ENCODE measurements at places on chromosomes 5 and 9. TPM values are rescaled to one million over a fixed set of nuclear protein-coding genes. Genes with fewer than 3 reads are reported as not detected.

The ORM2 gene
- total RNA-seq = 0.38 TPM

The MAN2A1 gene
- total RNA-seq = 66.4 TPM

The CTSL gene
- 117 TPM for total RNA-seq

The AJM1 gene
- total RNA-seq = 0.42 TPM

The OR1J2 gene
- not detected for total RNA-seq

The AIF1L gene
- 2.5 TPM for total RNA-seq

The SLC6A3 gene
- total RNA-seq = 0.33 TPM

DNA sequence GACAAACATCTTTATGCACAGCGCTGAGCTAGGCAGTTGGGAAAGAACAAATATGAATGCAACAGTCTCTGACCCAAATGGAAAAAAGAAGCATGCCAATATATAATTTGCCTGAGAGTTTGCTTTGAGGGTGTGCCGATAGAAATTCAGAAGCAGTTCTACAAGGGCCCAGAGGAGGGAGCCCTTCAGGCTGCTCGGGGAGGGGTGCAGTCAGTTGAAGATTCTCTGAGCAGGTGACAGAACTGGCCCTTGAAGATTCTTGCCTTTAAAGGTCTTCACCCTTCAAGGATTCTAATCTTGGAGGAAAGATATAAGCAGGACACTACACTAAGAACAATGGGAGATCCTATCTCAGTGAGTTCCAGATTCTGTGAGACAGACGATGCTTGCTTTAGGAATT lies 3.7 kb upstream of the PAPPA start:
- H3K27ac ChIP-seq = no peak overlapping the region
- no peak for DNase-seq
- no peaks in the 10 kb centered on the region for H3K36me3 ChIP-seq
- no peak overlapping the region for H3K4me3 ChIP-seq

DNA sequence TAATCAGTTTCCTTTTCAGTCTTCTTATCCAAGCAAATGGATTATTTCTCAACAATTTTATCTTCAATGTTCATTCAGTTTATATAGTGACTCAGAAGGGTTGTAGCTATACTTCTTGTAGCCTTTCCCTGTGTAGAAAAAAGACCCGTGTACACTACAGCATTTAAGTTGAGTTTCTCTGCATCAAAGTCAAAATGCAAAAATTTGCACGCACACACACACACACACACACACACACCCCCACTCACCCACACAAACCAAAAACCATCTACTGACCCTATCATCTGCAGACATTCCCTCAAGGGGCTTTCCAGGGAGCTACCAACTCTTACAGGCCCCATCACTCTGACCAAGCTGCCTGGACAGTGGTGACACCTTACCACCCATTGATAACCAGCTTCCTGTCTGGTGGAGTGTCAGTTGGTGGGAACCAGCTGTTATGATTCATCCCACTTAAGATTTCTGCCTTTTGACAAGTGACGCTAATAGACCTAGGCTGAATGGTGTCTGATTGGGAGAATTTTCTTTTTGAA lies 12.2 kb upstream of the ELL2 start:
- H3K27ac ChIP-seq = no peak overlapping the region
- no peaks in the 10 kb centered on the region for H3K27me3 ChIP-seq
- no peak for DNase-seq
- H3K4me3 ChIP-seq = no peak overlapping the region
- H3K36me3 ChIP-seq = no peaks in the 10 kb centered on the region
- H3K4me1 ChIP-seq = no peaks in the 10 kb centered on the region

- H3K27ac ChIP-seq = no peak overlapping the region
- no peak for DNase-seq
- peaks cover 14% of the 10 kb centered on the region for H3K4me1 ChIP-seq
These were observed 60.1 kb downstream of the SIL1 start for GRCh38 chr5:139138109-139138508.

- no peaks in the 10 kb centered on the region for H3K36me3 ChIP-seq
- no peaks in the 10 kb centered on the region for H3K27me3 ChIP-seq
- H3K27ac ChIP-seq = no peak overlapping the region
- no peak overlapping the region for H3K4me3 ChIP-seq
These were observed 30.0 kb downstream of the RNF130 start for GRCh38 chr5:180041301-180042274.

- no peaks in the 10 kb centered on the region for H3K4me1 ChIP-seq
- DNase-seq = peak; percentile 16
- no peak overlapping the region for H3K4me3 ChIP-seq
- H3K36me3 ChIP-seq = no peaks in the 10 kb centered on the region
- no peak overlapping the region for H3K27ac ChIP-seq
These were observed 318.2 kb downstream of the SLCO4C1 start for GRCh38 chr5:101977729-101978345.

DNA sequence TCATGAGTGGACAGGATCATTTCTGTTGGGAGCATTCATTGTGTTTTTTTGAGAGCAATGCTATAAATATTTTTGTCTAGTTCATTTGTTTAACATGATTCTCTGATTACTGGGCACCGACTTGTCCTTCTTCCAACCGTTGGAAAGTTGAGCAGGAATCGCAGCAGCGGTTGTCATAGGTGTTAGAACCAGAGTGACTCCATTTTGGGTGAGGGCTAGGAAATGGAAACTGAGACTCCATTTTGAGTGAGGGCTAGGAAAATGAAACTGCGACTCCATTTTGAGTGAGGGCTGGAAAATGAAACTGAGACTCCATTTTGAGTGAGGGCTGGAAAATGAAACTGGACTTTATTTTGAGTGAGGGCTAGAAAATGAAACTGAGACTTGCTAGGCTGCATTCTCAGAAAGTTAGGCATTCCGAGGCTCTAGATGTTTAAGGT lies 100.6 kb downstream of the ICE1 start:
- no peak overlapping the region for H3K27ac ChIP-seq
- DNase-seq = peak; percentile 36
- H3K27me3 ChIP-seq = no peaks in the 10 kb centered on the region
- no peaks in the 10 kb centered on the region for H3K4me1 ChIP-seq

DNA sequence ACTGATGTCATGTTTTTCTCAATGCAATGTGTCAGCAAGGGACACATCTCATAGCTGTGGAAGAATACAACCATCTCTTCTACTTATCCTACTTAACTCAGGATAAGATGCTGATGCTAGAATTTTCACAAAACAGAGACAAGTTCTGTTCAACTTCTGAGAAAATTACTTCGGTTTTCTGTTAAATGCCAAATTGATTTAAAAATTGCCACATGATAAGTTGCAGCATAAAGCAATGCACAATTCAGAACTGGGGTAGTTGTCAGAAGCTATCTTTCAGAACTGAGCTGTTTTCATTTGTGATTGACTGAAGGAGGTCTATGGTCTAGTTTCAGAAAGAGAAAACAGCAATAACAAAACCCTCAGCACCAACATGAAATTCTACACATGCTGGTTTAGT lies 954.8 kb upstream of the C9orf72 start:
- no peak for DNase-seq
- H3K4me1 ChIP-seq = no peaks in the 10 kb centered on the region
- H3K4me3 ChIP-seq = no peak overlapping the region
- H3K27ac ChIP-seq = no peak overlapping the region
- H3K27me3 ChIP-seq = no peaks in the 10 kb centered on the region

- H3K36me3 ChIP-seq = no peaks in the 10 kb centered on the region
- H3K27me3 ChIP-seq = no peaks in the 10 kb centered on the region
- no peak overlapping the region for H3K4me3 ChIP-seq
- H3K4me1 ChIP-seq = no peaks in the 10 kb centered on the region
- H3K27ac ChIP-seq = no peak overlapping the region
- no peak for DNase-seq
These were observed 72.3 kb upstream of the TNPO1 start for GRCh38 chr5:72744136-72744535.

DNA sequence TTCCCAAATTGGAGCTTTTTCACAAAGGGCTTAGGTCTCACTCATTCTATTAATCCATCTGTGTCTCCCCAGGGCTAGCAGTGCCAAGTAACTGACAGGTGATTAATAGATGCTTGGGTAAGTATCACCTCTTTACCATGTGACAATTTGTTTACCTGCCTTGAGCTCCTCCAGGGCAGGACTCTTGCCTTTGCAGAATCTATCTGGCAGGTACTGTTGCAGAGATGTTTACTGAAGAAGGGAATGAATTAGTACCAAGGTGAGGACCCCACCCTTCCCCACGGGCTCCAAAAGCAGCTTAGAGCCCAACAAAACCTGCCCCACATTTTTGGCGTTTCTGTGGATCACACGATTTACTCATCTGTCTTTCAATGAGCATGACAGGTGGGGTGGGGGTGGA lies 698 bp upstream of the TGFBI start:
- no peak overlapping the region for H3K4me3 ChIP-seq
- H3K27ac ChIP-seq = no peak overlapping the region
- H3K4me1 ChIP-seq = no peaks in the 10 kb centered on the region
- H3K27me3 ChIP-seq = peaks cover 14% of the 10 kb centered on the region
- no peak for DNase-seq

GRCh38 chr9:20040991-20041696 lies 252.3 kb upstream of the SLC24A2 start:
- no peaks in the 10 kb centered on the region for H3K27me3 ChIP-seq
- H3K27ac ChIP-seq = no peak overlapping the region
- no peak for DNase-seq
- no peak overlapping the region for H3K4me3 ChIP-seq
- H3K4me1 ChIP-seq = no peaks in the 10 kb centered on the region

Data from thymus (tissue), 14 donors.